NCI-H460 (cell line): ENCODE measurements at places on chromosomes 7 and 10. TPM values are rescaled to one million over a fixed set of nuclear protein-coding genes. Genes with fewer than 3 reads are reported as not detected.
A peak's percentile ranks its signal among the peaks of the same experiment; 100 is the strongest.

- DNase-seq = peak; percentile 74
These were observed 145.3 kb upstream of the PRSS1 start for GRCh38 chr7:142603870-142604448.

GRCh38 chr10:78224602-78225001 lies 190.9 kb downstream of the RPS24 start:
- DNase-seq = no peak

DNA sequence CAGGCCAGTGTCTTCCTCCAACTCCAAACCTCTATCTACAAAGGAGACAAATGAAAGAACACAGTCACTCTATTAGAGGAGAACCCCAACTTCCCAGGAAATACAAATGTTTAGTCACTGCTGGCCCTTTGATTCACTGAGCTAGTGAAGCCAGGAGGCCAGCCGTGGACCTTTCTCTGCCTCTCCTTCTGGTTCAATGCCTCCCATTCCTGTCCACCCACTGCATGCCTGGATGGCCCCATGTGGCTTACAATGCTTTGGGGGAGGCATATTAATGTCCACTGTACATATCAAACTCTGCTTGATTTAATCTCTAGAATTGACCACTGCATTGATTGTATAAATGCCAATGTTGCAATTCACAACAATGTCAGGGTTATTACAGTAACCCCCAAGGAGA lies 687.3 kb downstream of the KCNMA1 start:
- no peak for DNase-seq

DNA sequence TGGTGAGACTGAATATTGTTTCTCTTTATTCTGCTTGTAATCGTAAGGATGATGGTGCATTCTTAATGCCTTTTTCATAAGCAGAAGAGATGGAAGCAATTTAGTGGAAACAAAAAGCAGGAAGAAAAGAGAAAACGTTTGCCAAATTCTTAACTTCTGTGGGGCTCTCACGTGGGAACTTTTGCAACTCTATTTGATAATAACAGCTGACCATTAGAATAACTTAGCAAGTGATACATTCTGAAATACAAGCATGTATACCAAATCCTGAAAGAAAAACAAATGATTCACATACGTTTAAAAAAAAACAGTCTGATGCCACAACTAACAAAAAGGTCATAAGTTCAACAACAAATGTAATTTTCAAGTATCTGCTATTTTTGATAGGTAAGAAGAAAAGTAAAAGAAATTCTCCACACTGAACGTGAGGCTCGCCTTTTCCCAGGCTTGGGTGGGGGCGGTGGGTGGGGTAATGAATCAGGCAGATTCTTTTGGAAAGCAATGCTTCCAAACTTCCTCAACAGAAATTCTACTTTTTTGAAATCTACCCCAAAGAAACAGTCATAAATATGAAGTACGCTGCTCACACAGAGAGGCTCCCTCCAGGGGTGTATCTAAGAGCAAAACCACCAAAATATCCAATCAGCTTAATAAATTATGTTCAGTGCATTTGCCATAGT lies 446.2 kb upstream of the MGMT start:
- no peak for DNase-seq

GRCh38 chr10:13924040-13924725 lies 337.4 kb downstream of the PRPF18 start:
- DNase-seq = no peak

DNA sequence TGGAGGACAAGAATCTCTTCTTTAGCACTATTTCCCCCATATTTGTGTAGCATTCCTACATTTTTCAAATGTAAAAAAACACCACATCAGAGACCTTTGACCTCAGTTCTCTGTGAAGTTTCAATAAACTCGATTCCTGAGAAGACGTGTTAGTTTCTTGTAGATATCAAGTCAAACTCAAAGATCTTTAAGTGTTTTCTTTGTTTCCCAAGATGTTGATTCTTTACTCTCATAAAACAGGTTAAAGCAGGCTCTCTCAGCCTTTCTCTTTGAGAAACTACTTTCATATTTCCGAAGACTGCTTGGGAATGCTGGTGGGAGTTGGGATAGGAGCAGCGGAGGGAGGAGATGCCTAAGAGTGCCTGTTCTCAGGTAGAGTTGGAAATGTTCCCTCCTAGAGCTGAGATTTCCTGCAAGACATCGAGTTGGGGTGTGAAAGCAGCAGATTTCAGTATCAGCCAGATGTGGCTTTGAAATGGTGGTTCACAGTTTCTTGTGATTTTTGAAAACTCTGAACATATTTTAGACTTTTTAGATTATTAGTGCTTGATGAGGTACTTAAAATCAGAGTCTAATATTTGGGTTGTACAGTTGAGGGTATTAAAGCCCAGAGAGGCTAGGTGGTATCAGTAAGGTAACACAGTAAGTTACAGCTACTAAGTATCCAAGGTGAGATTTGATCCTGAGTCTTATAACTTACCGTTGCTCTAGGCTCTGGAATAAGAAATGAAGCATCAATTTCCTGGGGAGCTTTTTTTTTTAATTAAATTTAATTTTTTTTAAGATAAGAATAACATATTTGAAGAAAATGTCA lies 13.9 kb downstream of the ADK start:
- DNase-seq = no peak

GRCh38 chr7:132614428-132615318 lies 38.4 kb upstream of the PLXNA4 start:
- no peak for DNase-seq

- DNase-seq = no peak
These were observed 480.2 kb downstream of the PARD3 start for GRCh38 chr10:34334908-34335307.

DNA sequence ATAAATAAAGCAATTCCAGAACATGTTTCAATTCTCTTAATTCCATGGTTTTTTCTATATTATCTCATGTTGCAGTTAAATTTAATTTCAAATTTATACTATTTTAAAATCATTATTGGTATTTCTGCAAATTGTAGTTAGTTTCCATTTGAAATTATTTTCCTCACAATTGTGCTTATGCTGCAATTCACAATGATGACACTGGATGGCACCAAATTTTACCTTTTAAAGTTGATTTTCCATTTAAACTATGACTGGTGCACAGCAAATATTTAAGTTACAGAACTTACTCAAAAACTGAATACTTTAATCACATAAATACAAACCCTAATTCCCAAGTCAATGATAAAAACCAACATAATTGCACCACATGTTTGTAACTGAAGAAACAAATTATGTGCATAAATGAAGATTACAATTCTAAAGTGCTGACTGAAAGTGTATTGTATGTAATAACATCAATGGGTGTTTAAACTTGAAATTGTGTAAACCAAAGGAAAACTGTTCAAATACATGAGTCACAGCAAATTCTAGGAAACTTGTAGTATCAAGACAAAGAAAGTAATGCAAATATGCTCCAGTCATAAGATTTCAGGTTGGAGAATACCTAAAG lies 75.3 kb upstream of the AASS start:
- peak; percentile 29 for DNase-seq

- no peak for DNase-seq
These were observed 7.6 kb downstream of the ADARB2 start for GRCh38 chr10:1729751-1730150.

DNA sequence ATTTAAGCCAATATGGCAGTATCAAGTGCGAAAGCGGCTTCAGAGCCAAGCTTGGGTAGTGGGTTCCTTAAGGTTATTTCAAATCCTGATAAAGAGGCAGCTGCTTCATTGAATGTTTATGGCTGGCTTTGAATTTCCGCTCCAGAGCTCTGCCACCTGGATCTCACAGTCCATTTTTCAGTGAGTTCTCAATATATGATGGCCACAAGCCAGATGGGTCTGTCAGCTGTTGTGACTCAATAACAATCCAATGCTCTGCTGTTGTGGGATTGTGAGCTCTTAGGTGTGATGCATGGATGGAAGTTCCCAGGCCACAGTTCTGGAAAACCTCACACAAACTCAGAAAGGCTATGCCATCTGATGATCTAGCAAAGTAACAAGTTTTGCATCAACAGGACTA lies 743.8 kb upstream of the LRRN3 start:
- no peak for DNase-seq

GRCh38 chr7:55303220-55303619 lies 61.9 kb upstream of the LANCL2 start:
- no peak for DNase-seq

DNA sequence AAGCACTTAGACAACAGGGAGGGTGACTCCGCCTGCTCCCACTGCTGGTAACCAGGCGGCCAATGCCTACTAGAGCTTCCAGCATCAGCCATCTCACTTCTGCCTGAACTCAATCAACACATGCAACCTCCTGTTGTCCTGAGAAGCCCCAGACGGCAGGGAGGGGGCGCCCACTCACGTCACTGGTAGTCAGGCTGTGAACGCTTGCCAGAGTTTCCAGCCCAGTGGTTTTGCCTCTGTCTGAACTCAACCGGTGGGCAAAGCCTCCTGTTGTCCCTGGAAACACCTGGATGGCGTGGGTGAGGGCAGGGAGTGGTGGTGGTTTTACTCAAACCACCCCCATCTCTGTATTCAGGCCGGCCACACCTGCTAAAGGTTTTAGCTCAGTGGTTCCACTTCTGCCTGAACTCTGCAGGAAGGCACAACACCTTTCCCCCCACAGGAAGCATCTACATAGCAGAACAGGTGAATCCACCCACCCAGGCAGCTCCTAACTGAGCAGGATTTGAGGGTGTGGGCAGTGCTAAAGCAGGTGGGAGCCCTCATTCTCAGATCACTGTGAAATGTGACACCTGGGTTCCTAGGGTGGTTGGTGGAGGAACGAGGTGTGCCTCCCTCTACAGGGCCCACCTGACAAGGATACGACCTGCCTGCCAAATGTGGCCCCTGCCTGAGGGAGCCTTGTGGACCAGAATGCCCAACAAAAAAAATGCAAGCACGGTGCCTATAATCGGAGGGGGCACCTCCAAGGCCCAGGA lies 563.0 kb upstream of the SEMA3D start:
- DNase-seq = no peak

DNA sequence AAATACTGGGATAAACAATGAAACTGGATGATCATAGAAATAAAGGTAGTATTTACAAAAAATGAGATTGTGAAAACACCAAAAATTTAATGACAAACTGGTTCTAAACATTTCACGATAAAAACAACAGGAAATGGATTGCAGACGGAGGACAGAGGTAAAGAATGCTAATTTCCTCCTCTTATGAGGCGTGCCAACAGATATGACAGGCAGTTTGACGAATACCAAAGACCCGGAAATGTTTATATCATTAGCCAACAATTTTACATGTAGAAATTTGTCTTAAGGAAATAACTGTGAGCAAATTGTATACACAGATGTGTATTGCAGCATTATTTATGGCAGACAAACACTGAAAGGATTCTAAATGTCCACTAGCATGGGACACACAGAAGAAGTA lies 162.0 kb upstream of the MGMT start:
- no peak for DNase-seq

DNA sequence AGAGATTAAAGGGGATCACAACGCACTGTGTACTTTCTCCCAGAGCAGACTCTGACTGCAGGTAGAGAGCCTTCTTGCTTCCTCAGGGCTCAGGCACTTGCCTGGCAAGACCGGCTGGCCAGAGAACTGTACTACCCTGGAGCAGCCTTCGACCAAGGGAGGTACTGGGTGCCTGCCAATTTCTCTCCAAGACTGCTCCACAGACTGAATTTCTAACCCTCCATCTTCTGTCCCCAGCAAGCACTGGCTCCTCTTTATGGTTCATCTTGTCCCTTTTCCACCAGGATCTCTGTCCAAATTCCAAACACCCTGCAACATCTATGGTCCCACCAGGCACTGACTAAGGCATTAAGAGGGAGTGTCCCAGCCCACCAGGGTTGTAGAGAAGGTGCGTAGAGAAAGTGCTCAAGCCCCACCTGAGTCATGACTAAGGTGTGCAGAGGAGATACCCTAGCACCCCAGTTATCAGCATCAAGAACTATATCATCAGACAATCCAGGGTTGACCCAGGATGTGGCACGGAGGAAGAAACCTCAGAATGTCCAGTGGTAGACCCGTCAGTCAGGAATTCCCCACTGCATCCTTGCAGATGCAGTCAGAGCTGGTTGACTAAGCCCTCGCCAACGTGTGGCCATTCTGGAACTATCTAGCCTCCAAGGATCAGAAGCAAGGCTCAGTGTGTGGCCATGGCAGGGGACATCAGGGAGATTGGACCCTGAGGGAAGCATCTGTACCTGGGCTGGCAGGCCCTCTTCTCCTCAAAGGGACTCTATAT lies 60.9 kb upstream of the CAMK2B start:
- no peak for DNase-seq

DNA sequence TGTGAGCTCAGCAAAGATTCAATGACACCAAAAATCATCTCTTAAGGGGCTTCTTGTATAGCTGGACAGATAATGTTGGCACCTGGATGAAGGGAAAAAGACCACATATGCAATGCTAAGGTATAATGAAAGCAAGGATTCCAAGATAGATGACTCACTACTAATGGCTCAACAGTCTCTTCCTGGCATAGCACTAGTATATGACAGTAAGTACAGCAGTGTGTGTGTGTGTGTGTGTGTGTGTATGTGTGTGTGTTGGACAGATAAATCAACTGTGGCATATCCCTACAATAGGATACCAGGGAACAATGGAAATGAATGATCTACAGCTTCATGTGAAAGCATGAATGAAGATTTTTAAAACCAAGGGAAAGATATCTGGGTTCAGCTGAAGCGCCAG lies 257.1 kb downstream of the SFMBT2 start:
- DNase-seq = no peak

GRCh38 chr7:45482451-45482850 lies 91.7 kb upstream of the ADCY1 start:
- DNase-seq = no peak

DNA sequence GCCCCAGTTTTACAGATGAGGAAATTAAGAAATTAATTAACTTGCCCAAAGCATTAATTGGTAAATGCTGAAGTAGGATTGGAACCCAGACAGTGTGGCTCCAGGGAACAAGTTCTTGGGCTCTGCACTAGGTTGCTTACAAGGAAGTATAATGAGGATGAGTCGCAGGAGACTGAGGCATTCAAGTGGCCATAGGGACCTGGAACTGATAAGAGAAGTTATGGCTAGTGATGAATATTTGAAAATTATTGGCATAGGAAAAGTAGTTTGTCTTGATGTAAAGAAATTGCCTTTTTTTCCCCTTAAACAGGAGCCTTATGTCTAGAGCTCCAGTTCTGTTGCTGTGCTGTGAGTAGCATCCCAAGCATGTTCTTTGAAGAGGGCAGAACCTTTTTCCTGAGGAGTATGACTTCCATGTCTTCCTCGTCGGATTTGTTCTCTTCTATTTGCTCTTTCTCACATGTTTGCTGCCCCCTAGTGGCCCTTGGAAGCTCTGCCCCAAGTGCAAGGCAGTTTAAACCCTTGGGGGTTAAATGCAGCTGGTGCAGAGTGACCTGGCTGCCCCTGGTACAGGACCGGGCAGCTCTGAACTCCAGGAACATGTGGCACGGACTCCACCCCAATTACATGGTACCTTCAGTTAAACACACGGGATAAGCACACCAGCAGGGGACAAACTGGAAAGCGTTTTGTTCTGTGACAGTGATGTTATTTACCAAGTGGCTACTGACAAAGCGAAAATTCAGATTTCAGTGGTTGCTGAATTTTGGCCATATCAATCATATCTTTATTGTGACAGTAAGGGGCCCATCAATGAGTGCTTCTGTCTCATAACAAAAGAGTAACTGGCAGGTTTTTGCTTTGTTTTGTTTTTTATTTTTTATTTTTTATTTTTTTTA lies 148.8 kb downstream of the HECW1 start:
- peak; percentile 83 for DNase-seq

The IQCE gene
- 9.2 and 9.4 TPM in 2 replicates for total RNA-seq

The POLR2J2 gene
- total RNA-seq = 3.2 and 3.8 TPM in 2 replicates

The PTF1A gene
- total RNA-seq = not detected in 2 replicates

The TLX1 gene
- not detected in 2 replicates for total RNA-seq

The SYT15B gene
- 0.07 TPM in 1 of 2 replicates, not detected in the other for total RNA-seq

The RASA4B gene
- total RNA-seq = 2.7 and 3.3 TPM in 2 replicates

The FXYD4 gene
- 0.50 and 1.8 TPM in 2 replicates for total RNA-seq

The CALHM3 gene
- not detected in 2 replicates for total RNA-seq
